Cerebellar cortex (tissue), 1 donor: ENCODE measurements at places on chromosomes 6 and 20.
A peak's percentile ranks its signal among the peaks of the same experiment; 100 is the strongest.

DNA sequence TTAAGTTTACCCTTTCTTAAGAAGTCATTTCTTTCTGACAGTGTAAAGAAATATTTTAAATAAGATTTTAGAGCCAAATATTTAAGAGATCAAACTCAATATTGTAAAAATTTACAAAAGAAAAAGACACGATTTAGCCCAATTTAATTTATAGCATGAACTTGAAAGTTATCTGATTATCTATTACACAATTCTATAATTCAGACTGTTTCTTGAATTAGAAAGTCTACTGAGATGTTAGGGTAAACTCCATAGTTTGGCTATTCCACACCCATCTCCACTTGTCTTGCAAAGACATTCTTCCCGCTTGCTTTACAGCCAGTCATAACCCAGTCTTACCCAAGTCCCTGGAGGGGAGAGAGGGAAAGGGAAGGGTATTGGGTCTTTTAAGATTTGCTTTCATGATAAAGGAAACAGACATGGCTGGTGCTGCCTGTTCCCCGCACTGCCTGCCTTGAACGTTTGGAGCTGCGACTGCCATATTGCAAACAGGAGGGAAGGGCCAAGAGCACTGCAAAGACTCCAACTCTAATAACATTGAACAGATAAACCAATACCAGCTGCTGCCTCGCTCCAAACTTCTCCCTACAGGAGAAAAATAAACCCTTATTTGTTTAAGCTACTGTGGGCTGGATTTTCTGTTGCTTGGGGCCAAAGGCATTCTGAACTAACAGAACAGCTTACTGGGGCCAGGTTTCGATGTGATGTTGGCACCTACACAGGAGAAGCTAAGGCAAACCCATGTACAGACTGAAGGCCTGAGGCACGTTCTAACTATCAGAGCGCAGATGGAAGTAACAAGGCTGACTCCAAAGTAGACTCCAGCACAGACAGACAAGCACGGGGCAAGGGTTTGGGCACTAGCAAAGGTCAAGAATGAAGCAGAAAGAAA lies 552.3 kb upstream of the JARID2 start:
- DNase-seq: no peak

- no peak for DNase-seq
Measured at GRCh38 chr6:69280858-69281257, 516.0 kb downstream of the LMBRD1 start.

GRCh38 chr20:45780159-45780558 lies 11.5 kb downstream of the WFDC3 start:
- DNase-seq: no peak

GRCh38 chr6:71157345-71157744 lies 131.3 kb upstream of the OGFRL1 start:
- no peak for DNase-seq

- DNase-seq: no peak
Measured at GRCh38 chr6:128251445-128252340, 268.7 kb downstream of the PTPRK start.

GRCh38 chr6:21935561-21936028 lies 342.0 kb downstream of the SOX4 start:
- no peak for DNase-seq

- DNase-seq: peak; percentile 25
Measured at GRCh38 chr20:21234806-21235483, 68.2 kb upstream of the XRN2 start.

DNA sequence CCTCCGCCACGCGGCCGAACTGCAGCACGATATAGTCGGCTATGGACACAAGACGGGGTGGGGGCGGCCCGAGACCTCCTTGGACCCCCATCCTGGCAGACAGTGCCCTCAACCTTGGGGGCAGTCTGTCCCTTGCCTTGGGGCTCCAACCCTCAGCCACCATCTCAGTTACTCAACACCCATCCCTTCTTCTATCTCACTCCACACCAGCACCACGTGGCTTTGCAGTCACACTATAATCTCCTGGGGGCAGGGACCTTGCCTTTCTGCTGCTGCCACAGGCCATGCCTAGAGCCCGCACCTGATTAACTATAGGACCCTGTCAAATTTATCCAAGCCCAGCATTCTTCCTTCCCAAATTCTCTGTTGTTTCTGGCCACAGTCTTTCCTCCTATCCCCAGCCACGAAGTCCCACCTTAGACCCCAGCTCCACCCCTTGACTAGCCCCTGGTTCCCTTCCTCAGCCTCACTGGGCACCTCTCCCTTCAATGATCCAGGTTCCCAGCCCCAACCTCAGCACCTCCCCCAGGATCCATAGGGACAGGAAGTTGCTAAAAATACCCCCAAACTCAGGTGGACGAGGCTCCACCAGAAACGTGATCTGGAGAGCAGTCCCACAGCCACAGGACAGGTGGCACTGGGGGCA lies 1.7 kb upstream of the TEAD3 start:
- no peak for DNase-seq

DNA sequence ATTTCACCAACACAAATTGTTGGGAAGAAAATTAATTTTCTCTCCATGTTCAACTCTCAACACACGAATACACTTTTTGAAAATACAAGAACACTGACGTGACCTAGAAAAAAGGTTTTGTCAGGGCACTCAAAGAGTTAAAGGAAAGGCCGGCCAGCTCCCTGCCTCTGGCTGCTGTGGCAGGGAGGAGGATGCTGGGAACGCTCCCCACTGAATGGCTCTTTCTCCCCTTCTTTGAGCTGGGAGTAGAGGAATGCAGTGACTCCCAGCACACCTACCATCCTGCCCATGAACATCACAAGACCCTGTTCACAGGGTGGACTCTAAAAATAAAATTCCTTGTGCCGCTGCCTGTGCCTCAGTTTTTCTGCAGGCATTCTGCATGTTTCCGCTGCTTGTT lies 47.0 kb downstream of the MAP3K5 start:
- peak; percentile 29 for DNase-seq

DNA sequence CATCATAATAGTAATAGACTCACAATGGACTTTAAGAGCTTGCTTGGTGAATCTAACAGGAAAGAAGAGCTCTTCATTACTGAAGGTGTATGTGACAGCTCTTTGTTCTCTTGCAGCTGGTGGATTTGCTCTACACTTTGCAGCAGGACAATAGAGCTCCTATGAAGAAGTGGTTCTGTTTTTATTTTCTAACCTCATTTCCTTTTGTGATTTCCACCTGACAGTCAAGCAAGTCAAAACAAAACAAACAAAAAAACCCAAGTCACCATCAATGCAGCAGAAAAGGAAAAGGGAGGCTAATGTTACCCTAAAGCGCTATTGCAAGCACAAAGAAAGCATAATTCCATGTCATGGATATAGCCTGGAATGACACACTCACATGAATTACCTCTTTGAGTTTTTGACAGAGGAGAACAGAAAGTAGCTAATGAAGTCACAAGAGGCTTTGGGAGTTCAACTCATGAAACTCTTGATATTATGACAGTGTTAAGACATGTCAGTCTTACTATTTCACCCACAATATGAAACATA lies 1188.1 kb downstream of the EPHA7 start:
- no peak for DNase-seq

GRCh38 chr20:56778765-56779195 lies 149.7 kb downstream of the TFAP2C start:
- DNase-seq: no peak

DNA sequence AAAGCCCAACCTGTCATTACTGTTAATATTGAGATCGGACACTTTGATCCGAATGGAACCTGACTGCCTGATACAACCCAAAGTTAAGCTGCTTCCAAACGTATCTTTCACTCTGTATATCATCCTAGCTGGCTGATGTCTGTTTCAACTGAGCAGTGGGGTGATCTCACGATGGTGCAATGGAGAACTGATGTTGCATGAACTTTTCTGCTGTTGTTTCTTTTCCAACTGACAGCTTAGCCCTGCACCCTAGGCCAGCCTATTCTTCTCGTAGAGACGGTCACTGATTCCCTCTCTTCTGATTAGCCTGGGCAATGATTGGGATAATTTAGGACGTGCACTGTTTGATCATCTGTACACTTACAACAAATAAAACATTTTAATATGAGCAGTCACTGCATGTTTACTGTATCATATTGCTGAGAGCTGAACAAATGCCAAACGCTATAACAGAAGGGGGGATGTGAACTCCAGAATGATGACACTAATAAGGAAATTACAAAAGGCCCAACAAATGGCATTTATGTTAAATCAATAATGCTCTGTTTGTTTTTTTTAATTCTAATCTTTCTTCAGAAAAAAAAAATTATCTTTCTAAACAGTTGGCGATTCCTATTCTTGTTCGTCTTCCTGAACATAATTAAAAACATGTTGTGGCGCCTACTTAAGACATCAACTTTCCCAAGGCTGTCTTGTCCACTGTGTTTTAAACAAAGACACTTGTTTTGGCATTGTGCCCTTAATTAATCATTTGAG lies 184.8 kb downstream of the ZNF217 start:
- no peak for DNase-seq

- no peak for DNase-seq
Measured at GRCh38 chr6:156123731-156124130, 653.4 kb upstream of the ARID1B start.

GRCh38 chr6:7471171-7471570 lies 70.3 kb upstream of the DSP start:
- DNase-seq: no peak

DNA sequence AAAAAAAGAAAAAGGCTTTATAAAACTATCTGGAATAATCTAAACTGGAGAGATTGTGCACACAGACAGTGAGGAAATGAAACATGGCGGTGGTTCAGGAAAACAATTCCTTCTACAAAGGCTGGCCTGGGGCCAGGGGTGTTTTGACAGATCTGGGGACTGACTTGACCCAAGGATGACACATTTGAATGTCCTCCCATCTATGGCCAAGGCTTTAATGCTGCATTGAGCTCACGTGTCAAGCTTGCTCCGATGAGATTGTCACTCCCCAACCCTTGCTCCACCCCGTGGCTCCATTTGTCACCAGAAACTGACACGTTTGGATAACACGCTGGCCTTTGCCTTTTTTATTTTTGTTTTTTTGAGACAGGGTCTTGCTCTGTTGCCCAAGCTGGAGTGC lies 156.1 kb downstream of the ZFP64 start:
- DNase-seq: no peak

GRCh38 chr20:50708845-50709635 lies 17.7 kb upstream of the RIPOR3 start:
- no peak for DNase-seq

DNA sequence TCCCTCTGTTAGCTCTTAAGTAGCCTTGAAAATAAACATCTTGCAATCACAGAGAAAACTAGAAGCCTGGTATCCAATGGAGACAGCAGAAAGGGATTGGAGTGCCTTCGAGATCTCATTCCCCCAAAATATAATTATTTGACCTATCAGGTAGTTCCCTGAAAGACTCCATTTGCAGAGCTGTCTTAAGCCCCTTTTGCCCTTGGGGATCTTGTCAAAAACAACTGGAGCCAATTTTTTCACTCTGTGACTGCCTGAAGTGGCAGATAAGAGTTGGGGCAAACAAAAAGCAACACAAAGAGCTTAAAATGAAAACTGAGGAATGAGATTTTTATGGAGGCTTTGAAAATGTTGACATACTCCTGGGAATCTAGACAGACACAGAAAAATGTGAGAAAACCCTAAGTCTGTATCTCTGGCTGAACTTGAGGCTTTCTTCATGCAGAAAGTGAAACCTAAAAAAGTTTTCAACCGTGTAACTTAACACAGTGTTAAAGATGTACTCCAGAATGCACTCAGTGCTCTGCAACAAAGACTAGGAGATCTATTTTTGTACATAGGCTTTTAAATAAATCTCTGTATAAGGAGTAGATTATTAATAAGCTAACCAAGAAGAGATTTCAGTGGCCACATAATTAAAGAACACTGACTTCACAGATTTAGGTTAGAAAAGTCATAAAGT lies 971.1 kb upstream of the MAN1A1 start:
- no peak for DNase-seq

GRCh38 chr6:15989397-15989796 lies 139.5 kb upstream of the MYLIP start:
- DNase-seq: no peak

GRCh38 chr20:58634521-58635278 lies 16.4 kb upstream of the STX16 start:
- DNase-seq: no peak

DNA sequence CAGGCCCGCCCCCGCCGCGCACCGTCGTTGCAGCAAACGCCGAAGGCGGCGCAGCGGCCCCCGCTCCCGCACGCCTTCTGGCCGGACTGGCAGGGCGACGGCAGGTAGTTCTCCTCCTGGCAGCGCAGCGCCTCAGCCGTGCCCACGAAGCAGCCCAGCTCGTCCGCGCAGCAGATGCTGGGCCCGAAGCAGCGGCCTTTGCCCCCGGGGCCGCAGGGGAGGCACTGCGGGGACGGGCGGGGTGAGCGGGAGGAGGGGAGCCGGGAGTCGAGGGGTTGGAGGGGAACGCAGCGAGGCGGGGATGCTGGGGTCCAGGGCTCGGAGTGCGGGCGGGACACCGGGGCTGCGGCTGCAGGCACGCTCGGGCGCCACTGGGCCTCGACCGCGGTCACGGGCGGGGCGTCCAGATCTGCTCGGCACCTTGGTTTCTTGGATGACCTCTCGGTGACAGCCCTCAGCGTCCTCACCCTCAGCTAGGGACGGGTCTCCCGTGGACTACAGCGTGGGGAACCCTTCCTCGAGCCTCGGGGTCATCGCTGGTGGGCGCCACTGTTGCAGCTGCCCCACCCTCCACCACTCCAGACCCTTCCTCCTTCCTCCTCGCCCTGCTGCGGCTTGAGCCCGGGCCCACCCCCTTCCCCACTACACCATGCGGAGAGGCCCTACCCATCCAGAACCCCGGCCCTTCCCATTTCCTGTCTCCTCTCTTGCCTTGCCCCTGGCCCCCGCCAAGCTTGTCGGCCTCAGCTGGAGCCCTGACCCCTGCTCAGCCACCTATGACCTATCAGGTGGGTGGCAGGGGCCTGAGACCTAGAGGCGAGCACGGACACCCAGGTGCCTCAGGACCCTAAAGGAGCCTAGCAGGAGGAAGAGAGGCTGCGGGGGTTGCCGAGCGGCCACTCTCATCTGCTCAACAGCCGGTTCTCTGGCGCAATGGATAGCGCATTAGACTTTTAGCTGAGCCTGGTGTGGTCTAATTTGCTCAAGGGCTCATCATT lies 1.3 kb downstream of the AVP start:
- DNase-seq: no peak

DNA sequence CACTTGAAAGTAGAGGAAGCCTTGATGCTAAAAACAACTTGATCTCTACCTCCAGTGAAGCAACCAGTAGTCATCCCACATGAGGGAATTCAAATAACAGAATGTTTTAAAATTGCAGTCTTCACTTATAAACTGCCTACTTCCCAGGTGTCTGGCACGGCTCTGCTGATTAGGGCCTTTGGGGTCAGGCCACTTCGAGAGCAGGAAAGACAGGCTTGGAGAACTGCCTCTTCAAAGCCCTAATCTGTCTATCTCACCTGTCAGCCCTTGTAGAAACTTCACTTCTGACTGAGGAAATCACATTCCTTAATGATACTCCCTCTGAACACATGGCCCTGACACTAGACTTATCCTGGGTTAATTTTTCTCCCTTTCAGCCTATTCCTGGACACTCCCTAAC lies 458.6 kb downstream of the TENT5A start:
- DNase-seq: no peak

GRCh38 chr6:36542041-36542440 lies 5.2 kb downstream of the STK38 start:
- no peak for DNase-seq

- no peak for DNase-seq
Measured at GRCh38 chr6:69735027-69735426, 61.8 kb downstream of the LMBRD1 start.

- DNase-seq: no peak
Measured at GRCh38 chr6:143958839-143959399, 49.1 kb downstream of the PLAGL1 start.
